WERI-Rb-1 (cell line): ENCODE measurements at places on chromosomes 5 and 9.
A peak's percentile ranks its signal among the peaks of the same experiment; 100 is the strongest.

GRCh38 chr5:74325866-74326265 lies 314.7 kb downstream of the ENC1 start:
- DNase-seq: no peak

DNA sequence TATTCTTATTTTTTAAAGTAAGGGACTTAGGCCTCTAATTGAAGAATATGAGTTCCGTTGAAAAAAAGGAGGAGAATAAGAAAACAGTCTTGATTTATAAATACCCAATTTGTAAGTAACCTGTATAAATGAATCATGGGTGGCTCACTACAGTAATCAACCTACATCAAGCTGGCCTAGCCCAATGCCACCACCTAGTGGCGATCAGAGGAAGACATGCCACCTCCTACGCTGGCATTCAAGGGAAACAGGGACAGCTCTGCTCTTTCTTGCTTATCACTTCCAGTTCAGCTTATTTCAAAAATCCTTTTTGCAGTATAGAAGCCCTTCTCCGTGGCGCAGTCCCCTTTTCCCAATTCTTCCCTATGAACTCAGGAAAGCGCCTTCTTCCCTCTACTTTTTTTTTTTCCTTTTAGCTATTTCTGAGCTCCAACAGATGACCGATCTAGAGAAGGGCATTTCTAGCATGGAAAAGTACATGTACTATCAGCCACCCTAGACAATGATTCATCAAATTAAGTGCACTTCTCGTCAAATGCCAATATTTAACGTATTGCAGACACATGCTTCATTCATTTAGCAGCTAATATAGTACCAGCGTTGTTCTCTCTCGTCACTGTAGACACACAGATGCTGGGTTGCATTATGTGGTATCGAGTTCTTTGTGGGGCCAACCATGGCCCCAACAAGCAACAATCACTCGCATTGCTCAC lies 28.3 kb downstream of the PTPN3 start:
- DNase-seq: peak; percentile 81

- no peak for DNase-seq
Measured at GRCh38 chr9:101325053-101325452, 59.8 kb downstream of the BAAT start.

- DNase-seq: no peak
Measured at GRCh38 chr5:51378061-51378409, 5.2 kb upstream of the ISL1 start.

GRCh38 chr9:101226161-101226560 lies 158.6 kb downstream of the BAAT start:
- DNase-seq: no peak

GRCh38 chr5:50751064-50751657 lies 84.7 kb downstream of the PARP8 start:
- DNase-seq: peak; percentile 16

DNA sequence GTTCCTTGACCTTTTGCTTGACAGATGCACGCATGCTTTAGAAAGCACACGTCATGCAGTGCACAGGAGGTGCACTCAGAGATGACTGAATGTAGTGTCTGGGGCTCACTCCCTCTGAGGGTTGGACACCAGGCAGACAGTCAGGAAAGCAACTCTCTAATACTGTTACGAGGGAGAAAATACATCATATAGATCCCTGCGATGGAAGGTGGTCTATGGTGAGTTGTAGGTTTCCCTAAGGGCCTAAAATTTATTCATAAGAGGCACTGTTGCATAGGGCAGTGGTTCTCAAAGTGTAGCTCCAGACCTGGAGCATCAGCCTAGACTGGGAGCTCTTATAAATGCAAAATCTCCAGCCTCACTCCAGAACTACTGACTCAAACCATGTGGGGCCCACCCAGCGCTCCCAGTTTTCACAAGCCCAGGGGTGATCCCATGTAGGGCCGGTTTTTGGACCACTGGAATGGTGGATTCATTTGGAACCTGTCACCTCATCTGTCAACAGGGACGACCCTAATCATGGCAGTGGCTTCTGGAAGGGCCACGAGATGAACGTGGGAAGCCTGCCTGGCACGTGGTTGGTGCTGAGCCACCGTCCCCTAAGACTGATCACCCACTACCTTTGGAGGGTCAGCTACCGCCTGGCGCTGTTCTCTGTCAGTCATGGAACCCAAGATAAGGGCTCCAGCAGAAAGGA lies 16.8 kb upstream of the PHF19 start:
- no peak for DNase-seq

GRCh38 chr9:133112663-133113026 lies 8.4 kb downstream of the RALGDS start:
- DNase-seq: peak; percentile 17

GRCh38 chr5:163794993-163795392 lies 289.6 kb downstream of the MAT2B start:
- no peak for DNase-seq

- DNase-seq: peak; percentile 58
Measured at GRCh38 chr5:159965031-159965837, 43.7 kb upstream of the TTC1 start.

DNA sequence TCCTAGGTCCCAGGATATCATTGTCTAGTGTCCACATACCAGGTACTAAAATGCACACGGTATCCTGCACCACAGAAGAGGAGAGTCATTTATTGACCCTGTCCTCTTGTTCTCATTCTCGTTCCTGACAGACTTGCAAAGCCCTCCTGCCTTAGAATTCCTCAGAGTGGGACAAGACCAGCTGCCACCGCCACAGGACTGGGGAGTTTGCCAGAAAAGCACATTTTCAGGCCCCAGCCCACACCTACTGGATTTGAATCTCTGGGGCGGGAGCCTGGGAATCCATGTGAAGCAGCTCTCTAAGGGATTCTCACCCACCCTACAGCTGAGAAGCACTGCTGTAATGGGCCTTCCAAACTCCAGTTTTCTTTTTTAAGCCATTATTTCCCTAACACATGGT lies 68.0 kb upstream of the FANCC start:
- DNase-seq: no peak

- no peak for DNase-seq
Measured at GRCh38 chr5:32542216-32543059, 42.9 kb upstream of the SUB1 start.

DNA sequence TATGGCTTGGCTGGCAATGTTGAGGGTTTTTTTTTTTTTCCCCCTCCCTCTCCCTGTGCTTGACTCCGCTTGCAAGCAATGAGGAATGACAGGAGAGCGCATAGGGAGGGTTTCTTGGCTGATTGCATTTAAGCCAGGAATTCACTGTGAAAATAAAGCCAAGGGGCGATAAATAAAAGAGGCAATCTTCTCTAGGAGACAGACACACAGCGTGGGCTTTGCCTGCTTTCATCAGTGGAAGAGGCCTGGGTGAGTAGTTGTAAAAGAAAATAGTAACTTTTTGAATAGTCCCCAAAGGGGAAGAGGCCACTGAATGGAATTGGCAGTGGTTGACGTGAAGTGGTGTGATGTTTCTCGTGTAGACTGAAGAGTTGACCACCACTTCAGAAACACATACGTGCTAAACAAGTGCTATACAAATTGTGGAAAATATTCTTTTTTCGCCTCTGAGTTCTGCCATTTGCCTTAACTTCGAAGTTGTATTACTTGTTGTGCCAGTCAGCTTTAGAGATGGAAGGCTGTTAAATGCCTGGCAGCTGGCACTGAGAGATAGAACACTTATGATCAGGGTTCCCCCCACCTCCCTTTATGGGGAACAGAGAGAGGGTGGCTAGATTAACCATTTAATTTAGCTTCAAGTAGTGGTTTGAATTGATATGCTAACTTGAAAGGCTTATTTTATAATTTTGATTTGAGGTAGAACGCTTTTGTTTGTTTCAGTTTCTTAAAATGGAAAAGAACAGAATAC lies 3.0 kb downstream of the ZSWIM6 start:
- no peak for DNase-seq

DNA sequence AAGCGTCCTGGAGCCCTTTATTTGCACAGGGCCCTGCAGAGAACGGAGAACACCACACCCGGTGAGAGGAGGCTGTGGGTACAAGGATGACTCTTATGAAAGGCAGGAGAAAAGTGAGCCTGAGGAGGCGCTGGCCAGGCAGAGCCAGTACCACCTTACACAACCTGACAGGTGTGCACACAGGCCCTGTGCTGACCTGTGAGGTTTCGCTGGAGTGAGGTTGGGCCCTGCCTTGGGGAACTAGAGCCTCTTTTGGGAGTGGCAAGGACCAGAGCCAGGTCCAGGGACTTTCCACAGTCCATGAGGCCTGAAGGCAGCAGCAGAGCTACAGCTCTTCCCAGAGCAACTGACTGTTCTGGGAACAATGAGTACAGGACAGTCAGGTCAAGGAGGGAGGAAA lies 3.1 kb downstream of the SRD5A1 start:
- no peak for DNase-seq

- peak; percentile 74 for DNase-seq
Measured at GRCh38 chr5:135484674-135485086, 32.5 kb upstream of the TIFAB start.

GRCh38 chr5:68403301-68403700 lies 187.7 kb downstream of the PIK3R1 start:
- no peak for DNase-seq

DNA sequence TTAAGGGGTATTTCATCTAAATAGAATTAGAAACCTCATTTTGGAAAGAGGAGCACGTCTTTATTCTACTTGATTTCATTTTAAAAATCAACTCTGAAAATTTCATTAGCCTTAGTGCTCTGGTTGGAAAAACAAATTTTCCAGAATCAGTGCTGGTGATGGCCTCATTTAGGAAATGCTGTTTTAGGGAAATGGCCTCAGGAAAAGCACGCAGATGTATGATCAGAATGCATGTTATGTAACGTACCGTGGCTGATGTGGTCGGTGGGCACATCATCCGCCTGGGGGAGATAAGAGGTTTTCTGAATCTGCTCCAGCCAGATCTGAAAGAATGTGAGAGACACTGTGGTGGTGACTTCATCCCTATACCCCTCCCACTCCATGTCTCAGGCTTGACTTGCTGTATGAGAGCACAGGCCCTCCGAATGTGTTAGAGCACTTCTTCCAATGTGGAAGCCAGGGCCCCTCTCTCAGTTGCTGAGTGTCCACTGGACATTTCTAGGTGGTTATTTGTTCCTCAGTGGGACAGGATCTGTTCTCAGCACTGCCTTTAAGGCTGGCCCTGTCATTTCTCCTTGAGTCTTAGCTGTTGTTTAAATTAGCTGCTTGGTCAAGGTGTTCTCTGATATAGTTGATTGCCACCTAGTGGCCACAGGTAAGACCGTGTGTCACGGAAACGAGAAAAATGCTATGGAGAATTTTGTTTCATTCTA lies 96.5 kb downstream of the ARHGAP26 start:
- peak; percentile 38 for DNase-seq

DNA sequence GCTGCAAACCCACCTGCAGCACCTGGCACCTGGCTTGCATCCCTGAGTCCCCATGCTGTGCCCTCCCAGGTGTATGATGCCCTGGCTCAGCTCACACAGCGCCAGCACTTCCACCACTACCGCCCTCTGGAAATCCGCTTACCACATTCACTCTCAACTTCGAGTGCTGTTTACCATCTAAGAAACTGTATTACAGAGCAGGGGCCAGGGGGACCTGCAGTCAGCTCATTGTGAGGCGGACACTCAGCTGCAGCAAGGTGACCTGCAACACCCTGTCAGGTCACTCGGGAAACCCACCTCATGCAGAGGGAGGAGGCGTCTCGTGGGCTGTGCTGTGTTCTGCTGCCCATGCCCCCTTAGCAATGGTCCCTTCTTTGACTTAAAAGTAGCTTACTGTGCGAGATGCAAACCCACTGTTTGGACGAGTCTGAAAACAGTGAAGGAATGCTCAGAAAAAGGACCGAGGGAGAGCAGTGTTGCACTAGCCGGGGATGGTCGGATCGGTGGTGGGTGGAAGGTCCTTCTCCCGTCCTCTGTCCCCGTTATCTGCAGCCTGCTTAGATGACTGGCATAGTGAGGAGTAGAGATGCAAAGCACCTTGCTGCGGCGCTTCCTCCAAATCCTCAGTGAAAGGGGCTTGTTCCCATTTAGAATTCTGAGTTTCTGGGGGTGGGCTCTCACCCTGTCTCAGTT lies 55.2 kb upstream of the CTSL start:
- no peak for DNase-seq

DNA sequence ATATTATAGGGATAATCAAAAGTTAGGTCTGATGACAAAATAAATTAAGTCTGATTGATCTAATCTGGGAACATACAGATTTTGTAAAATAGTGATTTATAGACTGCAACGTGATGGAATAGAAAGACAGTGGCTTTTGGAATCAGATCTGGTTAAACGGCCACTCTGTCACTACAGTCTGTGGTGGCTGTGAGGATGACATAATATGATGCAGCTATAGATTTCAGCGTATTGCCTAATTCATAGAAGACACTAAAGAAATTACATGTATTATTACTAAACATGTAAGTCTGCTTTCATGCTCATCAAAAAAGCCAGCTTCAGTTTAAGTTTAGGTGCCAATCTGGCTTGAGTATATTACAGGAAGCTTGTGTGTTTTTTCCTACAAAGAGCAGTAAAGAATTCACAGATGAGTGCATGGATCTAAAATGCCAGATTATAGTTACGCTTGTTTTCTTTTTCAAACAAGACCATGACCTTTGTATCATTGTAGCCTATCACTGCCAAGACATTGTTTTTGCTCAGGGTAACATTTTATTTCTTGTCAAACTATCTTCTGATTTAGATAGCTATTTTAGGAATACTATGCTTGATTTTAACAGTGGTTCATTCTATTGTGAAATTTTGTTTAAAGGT lies 25.7 kb downstream of the CPEB4 start:
- no peak for DNase-seq

DNA sequence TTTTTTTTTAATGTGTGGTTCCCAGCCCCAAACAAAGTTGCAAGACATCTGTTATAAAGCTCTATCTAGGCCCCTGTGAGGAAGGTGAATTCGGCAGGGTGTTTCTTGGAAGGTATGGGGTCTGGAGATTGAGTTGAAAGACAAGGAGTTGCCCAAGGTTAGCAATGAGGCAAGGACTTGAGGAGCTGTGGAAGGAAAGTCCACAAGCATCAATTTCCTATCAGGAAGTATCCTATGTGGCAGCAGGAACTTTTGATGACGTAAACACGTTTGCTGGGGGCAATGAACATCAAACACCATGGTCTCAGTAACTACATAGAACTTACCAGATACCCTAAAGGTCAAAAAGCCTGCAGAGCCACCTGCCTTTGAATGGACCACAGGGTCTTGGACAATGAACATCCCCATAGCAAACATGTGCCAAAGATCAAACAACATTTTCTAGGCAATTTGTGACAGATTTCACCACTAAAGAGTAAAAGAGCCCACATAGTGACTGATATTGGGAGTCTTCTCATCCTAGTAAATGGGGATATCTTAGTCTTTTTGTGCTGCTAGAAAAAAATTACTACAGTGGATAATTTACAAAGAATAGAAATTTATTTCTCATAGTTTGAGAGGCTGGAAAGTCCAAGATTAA lies 145.1 kb downstream of the GCNT1 start:
- DNase-seq: no peak
